ENCODE measurements at places on chromosomes 11 and 22. TPM values are rescaled to one million over a fixed set of nuclear protein-coding genes. Genes with fewer than 3 reads are reported as not detected.

The E2F8 gene
- total RNA-seq, result 0.25 TPM

The CLP1 gene
- total RNA-seq, result 14.3 TPM

The GPHA2 gene
- 0.90 TPM for total RNA-seq

DNA sequence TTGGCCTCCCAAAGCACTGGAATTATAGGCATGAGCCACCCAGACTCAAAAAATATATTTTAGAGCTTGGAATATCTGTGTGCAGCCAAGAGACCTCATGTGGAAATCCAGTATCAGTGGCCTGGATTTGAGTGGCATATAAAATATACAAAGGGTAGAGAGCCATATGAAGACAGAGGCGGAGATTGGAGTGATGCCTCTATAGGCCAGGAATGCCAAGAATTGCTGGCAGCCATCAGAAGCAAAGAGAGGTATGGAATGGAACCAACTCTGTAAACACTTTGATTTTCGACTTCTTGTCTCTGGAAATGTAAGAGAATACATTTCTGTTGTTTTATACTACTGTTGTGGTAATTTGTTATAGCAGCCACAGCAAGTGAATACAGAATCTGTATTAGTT, 123.0 kb downstream of the PLEKHA7 start:
- no peak for DNase-seq

DNA sequence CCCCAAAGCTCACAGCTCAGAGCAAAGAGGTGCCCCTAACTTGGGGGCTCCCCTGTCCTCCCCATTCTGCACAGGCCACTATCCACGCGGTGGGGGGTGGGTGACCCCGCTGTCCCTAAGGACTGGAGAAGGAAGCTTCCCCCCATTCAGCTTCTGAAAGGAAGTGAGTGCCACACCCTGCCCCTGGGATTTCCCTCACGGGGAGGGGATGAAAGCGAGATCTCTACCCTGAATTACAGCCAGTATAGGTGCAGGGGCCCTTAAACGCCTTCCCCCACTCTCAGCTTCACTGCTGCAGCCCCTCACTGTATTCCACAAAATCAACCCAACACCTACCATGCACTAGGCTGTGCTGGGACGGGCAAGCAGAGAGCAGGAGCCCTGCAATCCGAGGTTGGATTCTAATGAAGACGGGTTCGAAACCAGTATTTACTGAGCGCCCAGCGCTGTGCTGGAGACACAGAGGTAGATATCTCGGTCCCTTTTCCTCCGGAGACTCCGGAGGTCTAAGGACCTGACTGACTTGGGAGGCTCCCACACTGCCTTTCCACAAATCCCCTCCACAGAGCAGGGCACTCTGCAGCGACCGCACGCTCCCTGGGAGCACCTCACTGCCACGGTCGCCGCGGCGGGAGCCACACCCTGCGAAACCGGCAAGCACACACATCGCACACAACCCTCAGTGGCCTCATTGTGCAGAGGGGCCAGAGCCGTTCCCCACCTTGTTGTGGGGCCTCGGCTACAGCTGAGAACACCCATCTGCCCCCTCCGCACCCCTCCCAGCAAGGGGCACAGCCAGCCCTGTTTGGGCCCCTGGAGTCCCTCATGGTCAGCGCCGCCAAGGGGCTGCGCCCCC, 1.8 kb downstream of the AHNAK start:
- no peak for DNase-seq

- no peak for DNase-seq
Observed at GRCh38 chr11:10197091-10197490, 96.9 kb downstream of the SBF2 start.

DNA sequence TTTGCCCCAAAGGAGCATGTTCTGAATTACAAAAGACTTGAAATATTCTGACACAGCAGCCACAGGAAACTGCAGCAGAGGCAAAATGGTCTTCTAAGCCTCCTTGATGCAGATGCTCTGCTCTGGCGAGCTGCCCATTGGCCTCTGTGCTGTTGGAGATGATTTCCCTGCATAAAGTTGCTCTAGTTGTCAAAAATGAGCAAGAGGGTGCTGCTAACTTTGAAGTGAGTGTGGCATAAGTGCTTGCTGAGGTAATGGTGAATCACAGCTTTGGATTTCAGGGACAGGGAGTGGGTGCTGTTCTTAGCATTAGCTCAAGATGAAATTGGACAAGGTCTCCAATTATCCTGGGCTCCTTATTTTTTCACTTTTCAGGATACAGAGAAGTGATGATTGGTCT, 435.4 kb downstream of the TMEM135 start:
- no peak for DNase-seq

DNA sequence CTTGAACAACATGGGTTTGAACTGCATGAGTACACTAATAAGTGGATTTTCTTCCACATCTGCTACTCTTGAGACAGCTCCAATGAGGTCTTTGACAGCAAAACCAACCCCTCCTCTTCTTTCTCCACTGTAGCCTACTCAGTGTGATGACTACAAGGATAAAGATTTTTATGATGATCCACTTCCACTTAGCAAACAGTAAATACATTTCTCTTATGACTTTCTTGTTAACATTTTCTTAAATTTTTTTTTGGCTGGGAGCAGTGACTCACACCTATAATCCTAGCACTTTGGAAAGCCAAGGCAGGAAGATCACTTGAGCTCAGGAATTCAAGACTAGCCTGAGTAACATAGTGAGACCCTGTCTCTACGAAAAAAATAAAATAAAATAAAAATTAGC, 9.9 kb upstream of the EIF4G2 start:
- DNase-seq, result no peak

GRCh38 chr11:22879630-22880029, 19.4 kb upstream of the CCDC179 start:
- DNase-seq, result no peak

- peak; percentile 71 for DNase-seq
Observed at GRCh38 chr11:46889689-46890475, 28.5 kb downstream of the LRP4 start.

DNA sequence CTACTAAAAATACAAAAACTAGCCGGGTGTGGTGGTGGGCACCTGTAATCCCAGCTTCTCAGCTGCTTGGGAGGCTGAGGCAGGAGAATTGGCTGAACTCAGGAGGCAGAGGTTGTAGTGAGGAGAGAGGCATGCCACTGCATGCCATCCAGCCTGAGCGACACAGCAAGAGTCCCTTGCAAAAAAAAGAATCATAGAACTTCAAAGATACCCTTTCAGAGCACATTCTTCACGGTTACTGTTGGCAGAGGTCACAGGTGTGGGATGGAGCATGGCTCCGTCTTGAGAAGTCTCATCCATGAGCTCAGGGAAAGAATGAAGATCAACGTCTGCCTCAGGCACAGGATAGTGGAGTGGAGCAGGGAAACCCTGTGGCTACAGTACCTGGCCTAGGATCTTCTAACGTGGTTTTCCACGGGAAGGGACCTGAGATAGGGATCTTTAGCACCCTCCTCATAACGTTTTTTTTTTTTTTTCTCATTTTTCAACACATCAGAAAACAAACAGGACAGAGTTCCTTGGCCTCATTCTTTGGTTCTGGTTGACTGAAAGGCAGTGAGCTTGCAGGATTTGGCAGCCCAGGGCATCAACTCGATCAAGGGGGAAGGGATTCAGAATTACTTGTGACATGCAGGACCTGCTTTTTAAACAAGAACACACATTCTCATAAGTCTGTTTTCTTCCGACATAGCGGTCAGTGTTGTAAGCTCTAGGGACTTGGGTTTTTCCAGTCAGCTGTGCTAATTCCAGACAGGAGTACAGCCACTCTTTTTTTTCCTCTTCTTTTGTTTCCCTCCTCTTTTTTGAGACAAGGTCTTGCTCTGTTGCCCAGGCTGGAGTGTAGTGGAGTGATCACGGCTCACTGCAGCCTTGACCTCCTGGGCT, 22.8 kb downstream of the F2 start:
- DNase-seq, result no peak

Data from T-cell (primary cell).